Lower leg skin (tissue), 4 donors: ENCODE measurements at places on chromosomes 4 and X. TPM values are rescaled to one million over a fixed set of nuclear protein-coding genes. Genes with fewer than 3 reads are reported as not detected.

The TNMD gene
- total RNA-seq, result 1.8 TPM

DNA sequence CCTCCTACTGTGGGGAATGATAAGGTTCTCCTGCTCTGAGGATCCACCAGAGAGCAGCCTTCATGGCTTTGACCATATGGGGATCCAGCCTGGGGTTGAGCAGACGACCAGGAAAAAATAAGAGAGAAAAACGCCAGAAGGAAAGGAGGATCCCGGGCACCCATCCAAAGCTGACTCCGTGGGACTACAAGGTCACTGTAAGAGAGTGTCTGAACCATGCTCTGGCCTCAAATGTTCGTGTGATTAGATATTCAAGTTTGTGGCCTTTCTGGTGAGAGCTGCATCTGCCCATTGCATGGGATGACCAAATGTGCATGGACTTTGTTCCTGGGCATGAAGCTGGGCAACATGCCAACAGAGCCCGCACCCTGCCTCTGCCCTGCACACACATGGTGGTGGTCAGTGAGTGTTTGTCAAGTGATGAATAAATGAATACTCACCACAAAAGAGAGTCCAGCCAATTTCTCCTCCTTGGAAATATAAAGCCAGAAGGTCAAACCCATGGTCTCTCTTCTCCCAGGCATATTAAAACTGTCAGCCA, 346.0 kb upstream of the GATB start:
- DNase-seq, result no peak

GRCh38 chr4:9792381-9792780, 10.9 kb downstream of the DRD5 start:
- no peak for DNase-seq

The GPC3 gene
- 18.6 TPM for total RNA-seq

DNA sequence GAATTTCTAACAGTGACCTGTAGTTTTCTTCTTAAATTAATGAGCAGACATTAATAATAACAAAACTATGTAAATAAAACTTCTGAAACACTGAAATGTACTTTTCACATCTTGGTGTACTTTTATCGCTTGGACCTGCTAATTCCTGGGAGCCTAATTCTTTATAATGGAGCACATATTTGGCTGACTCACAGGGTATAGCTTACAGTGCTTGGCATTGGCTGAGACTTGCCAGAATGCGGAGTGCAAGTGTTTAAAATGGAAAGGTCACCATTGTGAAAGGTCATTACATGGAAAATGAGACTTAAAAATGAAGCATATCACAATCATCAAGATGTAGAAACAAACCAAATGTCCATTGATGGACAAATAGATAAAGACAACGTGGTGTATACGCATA, 137.3 kb upstream of the PDLIM3 start:
- no peak for DNase-seq

DNA sequence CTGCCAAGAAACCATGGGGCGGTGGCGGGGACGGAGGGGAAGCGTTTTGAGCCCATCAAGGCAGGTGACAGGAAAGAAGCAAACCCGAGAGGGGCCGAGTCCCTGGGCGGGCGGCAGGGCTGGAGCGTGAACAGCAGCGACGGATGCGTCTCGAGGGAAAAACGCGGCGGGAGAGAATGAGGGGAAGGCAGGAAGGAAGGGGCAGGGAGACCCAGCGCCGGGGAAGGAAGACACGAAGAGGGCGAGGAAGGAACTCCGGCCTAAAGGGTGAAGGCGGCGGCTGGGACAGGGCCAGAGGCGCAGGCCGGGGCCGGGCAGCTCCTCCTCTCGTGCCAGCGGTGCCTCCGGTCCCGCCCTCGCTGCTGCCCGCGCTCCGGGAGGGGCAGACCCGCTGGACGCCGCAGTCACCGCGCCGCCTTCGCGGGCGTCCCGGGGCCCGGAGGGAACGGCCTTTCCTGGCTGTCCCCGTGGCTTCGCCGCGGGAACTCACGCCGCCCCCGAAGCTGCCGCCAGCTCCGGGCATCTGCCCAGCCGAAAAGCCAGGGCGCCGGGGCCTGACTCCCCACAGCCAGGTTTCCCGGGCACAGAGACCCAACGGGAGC, 751 bp upstream of the RGS12 start:
- no peak for DNase-seq

The SPANXB1 gene
- not detected for total RNA-seq

The ADGRA3 gene
- 14.9 TPM for total RNA-seq

DNA sequence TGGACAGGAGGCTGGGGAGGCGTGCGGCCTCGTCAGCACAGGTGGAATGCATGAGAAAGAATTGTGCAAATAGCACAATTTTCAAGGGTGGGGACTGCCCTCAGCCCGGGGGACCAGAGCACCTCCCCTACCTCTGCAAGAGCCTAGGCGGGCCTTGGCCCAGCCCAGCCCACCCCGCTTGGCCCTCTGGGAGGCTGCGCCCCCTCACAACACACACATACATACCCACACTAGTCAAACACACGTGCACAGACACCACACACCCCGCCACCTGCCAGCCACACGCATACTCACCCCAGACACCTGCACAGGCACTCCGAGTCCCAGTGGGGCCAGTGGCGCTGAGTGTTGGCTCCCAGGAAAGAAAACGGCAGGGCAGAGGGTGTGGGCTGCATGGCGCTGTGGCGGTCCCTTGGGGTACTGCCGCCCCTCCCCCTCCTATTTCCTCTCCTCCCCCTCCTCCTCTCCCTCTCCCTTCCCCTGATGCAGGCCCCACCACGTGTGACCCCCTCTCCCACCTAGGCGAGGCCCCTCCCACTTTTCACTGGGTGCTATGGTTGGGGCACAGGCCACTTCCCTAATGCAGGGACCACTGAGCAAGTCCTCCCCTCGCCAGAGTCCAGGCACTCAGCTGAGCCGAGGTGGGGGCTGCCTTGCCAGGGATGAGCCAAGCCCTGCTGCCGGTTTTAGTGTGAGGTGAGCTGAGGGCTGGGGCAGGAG, 84.5 kb downstream of the FAM53A start:
- no peak for DNase-seq

DNA sequence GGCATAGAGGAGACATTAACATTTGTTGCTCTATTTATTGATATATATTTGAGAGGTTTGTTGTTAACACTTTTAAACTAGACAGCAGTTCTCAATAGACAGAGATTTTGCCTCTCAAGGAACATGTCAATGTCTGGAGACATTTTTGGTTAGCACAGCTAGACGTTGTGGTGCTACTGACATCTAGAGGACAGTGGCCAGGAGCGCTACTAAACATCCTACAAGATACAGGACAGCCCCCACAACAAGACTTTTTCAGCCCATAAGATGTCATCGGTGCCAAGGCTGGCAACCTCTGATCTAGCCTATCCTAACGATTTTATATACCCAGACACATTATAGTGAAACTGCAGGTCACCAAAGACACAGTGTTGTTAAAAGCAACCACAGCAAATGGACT, 18.4 kb upstream of the CTSO start:
- DNase-seq, result no peak

The CEP44 gene
- total RNA-seq, result 32.5 TPM

GRCh38 chrX:43847352-43847751, 34.9 kb downstream of the MAOB start:
- no peak for DNase-seq

The DNASE1L1 gene
- total RNA-seq, result 12.0 TPM

- DNase-seq, result no peak
Observed at GRCh38 chr4:89434364-89434988, 126.9 kb upstream of the GPRIN3 start.

- DNase-seq, result no peak
Observed at GRCh38 chr4:22435652-22436051, 80.2 kb downstream of the ADGRA3 start.

DNA sequence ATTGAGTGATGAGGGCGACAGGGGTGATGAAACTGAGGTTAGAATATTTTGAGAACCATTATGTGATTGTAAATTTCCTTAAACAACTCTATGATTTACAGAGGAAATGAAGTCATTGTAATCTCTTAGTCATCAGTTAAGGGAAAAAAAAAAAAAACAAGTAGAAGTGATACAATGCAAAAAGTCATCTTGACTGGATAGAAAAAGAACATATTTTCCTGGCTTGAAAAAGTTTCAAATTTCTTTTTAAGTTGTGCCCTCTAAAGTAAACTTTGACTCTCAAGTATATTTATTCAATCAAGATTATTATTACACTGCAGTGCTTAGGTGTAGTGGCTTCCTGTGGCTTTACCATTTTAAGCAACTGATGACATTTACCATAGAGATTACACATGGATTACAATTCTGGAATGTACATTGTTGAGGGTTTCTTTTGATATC, 40.6 kb downstream of the GABRB1 start:
- no peak for DNase-seq

DNA sequence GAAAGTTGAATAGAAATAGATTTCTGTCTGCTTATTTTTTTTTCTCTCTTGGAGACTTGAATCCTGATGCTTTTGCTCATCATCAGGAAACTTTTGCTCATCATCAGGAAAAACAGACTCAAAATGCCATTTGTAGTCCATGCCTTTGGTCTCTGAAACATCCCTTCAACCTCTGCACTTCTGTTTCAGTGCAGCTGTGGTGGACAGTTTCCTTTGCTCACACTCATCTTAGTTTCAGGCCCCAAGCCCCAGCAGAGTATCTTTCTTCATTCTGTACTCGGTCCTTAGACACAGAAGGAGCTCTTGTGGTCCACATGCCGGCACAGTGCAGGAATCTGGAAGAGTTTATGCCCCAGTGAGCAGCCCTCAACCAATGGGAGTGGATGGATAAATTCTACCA, 337.9 kb downstream of the PPP3CA start:
- DNase-seq, result no peak

- no peak for DNase-seq
Observed at GRCh38 chr4:159144112-159144694, 41.3 kb downstream of the RAPGEF2 start.

The SLC6A14 gene
- total RNA-seq, result 16.6 TPM

The GAGE13 gene
- not detected for total RNA-seq

DNA sequence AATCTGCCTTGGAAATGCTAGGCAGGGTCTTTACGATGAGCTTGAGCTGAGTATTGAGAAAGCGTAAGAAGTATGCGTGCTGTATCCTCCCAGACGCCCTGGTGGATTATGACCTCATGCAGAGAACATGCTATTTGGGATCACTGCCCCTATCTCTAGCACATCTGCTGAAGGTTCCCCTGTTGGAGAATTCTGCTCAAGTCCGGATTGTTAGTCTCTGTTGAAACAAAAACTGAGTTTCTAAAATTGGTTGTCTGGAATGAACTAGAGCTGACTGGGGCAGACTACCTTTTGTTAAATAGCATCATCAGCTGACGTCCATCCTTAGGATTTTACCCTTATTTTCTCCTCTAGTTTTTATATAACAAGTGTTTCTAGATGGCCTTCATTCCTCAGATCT, 7.5 kb downstream of the FHDC1 start:
- no peak for DNase-seq

GRCh38 chr4:172985552-172985951, 183.1 kb upstream of the GALNT7 start:
- DNase-seq, result no peak

The ZDHHC9 gene
- 58.0 TPM for total RNA-seq

DNA sequence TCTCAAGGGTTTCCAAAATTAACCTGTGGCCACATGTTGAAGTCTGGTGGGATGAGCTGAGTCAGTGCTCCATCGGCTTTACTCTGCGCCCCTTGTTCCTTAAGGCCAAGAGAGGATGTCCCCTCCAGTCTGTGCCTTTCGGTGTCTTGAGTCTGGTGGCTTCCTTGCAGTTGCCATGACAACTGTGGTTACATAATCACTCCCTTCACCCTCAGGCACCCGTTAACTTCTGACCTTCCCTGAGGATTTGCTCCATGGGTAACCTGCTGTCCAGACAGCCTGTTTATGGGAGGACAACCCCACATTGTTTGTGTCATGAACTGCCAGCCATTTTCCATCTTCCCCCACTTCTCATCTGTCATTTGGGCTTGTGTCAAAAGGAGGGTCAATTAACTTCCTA, 401.1 kb upstream of the LCORL start:
- no peak for DNase-seq

DNA sequence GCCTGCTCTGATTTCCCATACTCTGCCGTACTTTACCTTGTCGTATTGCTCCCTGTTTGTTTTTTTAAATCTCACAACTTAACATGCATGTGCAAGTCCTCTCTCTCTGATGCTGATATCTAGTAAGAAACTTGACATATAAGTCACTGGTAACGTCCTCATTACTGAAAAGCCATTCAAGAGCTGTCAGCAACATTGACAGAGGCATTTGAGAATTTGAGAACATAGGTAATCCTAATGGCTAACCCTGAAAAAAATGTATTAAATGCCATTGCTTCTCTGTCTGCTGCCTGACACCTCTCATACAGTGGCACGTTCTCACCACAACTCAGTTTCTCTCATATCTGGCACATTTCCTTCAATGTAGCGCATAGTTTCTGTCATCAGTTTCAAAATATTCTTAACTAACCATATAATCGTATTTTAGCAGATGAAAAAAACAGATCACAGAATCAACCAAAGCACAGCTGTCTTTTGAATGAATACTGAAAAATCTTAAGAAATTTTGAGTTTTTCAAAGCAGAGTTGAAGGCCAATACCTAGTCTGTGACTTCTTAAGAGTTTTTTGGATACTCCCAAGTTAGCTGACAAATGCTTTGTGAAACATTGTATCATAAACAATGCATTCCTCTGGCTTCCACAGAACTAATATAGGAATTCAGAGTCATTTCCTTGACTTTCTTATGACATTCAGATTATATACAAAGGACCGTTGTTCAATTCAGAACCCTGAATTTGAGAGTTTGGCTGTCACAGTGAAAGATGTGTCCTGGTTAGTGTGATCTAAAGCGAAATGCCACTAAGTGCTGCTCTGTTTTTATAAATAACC, 996.4 kb downstream of the C4orf33 start:
- DNase-seq, result no peak
